ENCODE measurements at places on chromosomes 3 and 15.

DNA sequence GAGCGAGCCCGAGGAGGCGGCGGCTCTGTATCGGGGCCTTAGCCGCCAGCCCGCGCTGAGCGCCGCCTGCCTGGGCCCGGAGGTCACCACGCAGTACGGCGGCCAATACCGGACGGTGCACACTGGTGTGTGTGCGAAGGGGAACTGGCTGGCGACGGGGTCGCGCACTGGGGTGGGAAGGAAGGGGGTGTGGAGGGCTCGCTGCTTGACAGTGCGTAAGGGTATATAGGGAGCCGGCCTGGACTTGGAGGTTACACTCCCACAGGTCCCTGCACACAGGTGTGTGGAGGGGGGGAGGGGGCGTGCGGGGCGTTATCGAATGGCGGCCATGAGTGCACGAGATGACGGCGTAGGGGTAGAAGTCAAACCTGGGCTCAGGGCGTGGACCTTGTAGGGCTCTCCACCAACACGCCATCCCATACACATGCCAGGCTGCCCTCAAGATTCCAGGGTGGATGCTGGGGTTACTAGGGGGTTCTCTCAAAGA is 389 bp downstream of the APEH start:
- DNase-seq = no peak

DNA sequence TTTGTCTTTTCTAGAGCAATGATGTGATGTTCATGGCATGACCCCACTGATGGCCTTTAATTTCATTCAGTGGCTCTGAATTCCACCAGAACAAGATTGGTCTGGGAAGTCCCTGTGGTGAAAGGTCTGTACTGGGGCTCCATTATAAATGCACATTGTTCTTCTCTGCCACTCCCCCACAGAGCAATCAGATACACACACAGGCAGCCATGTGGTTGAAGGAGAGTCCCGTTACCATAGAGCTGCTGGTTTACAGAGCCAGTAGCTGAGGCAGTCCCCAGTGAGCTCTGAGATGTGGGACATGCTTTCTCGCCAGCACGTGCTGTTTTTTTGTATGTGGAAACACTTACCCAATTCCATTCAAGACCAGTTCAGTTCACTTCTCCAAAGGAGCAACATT is 172.7 kb upstream of the TRIM42 start:
- DNase-seq = no peak

GRCh38 chr3:104987859-104988258 is 378.9 kb upstream of the ALCAM start:
- DNase-seq = no peak

- DNase-seq = peak; percentile 41
Observed at GRCh38 chr15:101773496-101774100, 29.7 kb upstream of the OR4F6 start.

DNA sequence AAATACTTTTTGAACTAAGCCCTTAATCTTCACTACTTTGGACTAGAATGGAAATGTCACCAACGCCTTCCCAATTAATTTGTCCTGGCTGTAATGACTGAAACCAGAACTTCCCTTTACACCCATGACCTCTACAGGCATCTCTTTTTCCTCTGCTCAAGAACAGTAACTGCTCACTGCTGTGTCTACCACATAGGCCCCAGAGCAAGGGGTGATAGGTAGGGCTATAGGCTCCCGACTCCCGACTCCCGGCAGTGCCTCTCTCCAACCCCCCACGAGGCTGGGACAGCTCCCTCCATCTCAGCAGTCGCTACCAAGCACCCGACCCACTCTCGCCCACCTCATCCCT is 384 bp upstream of the LEKR1 start:
- DNase-seq = no peak

GRCh38 chr15:53128652-53129051 is 338.5 kb upstream of the ONECUT1 start:
- no peak for DNase-seq

- DNase-seq = no peak
Observed at GRCh38 chr3:42140665-42141203, 49.6 kb downstream of the TRAK1 start.

DNA sequence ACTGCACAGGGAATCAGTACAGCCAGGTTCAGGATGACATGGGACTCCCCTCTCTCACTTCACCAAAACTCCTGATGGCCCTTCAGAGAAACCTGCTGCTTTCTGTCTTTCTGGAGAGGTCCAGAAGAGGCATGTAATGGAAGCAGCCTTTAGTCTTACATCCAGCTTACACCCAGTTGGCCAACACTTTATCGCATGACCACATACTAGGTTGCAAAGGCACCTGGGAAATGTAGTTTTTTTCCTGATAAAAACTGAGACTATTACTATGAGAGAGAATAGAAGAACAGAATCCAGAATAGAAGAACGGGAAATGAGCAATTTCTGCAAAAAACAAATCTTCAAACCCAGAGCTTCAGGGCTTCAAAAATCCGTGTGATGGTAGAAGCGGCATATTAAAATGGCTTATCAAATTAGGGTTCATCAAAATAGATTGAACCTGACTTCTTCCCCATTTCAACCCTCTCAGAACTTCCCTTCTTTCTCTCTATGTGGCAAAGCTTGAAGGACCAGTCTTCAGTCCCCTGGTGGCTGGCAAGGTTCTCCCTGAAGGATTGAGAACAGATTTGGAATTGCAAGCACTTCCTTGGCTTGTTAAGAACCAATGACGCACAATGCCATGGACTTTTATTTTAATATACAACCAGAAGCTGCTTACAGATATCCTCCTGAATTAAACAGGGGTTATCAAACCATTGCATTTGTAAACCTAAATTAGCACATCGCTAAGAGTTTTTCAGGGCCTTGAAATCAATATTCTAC is 34.4 kb downstream of the CORO2B start:
- no peak for DNase-seq

DNA sequence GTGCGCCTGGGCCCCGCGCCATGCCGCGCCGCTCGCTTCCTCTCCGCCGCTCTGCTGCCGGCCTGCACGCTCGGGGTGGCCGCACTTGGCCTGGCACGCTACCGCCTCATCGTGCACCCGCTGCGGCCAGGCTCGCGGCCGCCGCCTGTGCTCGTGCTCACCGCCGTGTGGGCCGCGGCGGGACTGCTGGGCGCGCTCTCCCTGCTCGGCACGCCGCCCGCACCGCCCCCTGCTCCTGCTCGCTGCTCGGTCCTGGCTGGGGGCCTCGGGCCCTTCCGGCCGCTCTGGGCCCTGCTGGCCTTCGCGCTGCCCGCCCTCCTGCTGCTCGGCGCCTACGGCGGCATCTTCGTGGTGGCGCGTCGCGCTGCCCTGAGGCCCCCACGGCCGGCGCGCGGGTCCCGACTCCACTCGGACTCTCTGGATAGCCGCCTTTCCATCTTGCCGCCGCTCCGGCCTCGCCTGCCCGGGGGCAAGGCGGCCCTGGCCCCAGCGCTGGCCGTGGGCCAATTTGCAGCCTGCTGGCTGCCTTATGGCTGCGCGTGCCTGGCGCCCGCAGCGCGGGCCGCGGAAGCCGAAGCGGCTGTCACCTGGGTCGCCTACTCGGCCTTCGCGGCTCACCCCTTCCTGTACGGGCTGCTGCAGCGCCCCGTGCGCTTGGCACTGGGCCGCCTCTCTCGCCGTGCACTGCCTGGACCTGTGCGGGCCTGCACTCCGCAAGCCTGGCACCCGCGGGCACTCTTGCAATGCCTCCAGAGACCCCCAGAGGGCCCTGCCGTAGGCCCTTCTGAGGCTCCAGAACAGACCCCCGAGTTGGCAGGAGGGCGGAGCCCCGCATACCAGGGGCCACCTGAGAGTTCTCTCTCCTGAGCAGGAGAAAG is 951 bp downstream of the GPR62 start:
- DNase-seq = peak; percentile 47

- DNase-seq = no peak
Observed at GRCh38 chr3:164306042-164306441, 772.3 kb downstream of the SI start.

- no peak for DNase-seq
Observed at GRCh38 chr15:71313806-71314205, 198.5 kb downstream of the THSD4 start.

- no peak for DNase-seq
Observed at GRCh38 chr3:188124184-188124583, 29.8 kb upstream of the LPP start.

GRCh38 chr15:63334821-63335220 is 46.8 kb downstream of the CA12 start:
- DNase-seq = no peak

GRCh38 chr3:78792212-78792611 is 975.6 kb downstream of the ROBO1 start:
- peak; percentile 56 for DNase-seq

- no peak for DNase-seq
Observed at GRCh38 chr15:32946210-32946609, 228.4 kb downstream of the GREM1 start.

DNA sequence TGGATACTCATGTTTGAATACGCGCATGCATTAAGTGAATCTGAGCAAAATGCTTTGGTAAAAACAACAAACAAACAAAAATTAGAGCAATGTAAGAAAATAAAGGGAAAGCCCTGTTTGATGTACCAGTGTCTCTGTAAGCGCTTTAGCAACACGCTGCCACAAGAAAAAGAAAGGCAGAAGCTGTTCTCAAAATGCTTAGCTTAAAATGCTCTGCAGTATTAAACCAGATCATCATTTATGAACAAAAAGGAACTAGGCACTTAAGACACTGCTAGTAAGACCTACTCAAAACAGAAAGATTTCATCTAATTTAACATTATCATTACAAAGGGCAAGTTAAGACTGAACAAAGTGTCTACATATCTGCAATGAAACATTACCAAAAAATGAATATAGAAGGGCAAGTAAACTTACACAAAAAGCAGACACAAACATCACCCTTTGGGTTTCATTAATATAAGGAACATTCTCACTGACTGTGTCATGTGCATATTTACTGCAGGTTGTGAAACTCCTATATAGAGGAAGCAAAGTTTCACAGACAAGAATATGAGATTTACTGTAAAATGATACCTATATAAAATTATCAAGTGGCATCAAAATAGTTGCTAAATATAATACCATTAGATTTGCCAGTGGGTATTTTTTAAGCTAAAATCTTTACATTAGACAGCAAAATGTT is 102.1 kb downstream of the FBXL22 start:
- no peak for DNase-seq
